ENCODE measurements at places on chromosomes 5 and 9.

DNA sequence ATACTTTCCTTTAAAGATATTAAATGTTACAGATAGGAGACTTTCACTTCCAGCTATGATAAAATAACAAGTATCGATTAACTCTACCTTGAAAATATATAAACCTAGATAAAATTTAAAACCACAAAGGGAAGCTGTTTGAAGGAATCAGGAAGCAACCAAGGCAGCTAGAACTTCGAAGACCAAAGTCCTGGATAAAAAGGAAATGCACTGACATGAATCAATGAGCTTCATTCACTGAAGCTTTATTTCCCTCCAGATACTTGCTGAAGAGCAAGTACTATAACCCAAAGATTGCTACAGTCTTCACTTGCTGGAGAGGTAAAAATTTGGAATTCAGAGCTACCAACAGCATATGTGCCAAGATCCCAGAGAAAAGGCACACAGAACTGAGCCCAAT, 144.1 kb downstream of the PIK3R1 start:
- no peak for DNase-seq

DNA sequence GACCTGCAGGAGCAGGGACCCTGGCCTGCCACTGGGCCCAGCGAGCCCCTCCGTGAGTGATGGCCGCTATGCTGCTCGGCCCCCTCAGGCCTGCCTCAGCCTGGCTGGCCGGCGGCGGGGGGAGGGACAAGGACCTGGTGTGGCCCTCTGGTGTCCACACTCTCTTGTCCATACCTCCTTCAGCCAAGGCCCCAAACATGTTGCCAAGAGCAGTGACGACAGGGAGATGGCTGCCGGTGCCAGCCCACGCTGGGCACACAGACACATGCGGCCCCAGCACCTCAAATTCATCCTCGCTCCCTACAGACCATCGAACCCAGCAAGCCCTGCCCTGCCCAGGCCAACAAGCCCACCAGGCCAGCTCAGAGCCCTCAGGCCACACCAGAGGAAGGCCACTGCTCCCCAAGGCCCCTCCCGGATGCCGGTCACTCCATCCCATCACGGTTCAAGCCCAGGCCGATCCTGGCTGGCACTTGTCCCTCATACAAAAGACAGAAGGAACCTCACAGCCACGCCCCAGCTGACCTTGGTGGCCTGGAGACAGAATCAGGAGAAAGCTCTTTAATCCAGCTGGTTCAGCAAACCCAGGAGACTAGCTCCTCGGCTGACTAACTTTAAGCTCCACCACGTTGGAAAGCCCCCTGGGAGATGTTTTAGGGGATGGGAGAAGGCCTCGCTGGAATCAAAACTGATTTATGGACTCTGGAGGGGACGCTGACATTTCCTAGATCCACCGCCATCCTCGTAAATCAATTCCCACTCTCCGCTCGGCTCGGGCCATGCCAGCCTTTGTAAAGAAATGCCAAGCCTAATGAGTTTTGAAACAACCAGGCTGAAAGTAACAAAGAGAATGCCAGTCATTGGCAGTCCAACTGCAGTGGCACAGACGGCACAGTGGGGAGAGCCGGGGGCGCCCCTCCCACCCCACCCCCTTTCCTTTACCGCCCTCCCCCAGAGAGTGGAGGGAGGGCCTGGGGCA, 84.9 kb downstream of the VAV2 start:
- DNase-seq: no peak

DNA sequence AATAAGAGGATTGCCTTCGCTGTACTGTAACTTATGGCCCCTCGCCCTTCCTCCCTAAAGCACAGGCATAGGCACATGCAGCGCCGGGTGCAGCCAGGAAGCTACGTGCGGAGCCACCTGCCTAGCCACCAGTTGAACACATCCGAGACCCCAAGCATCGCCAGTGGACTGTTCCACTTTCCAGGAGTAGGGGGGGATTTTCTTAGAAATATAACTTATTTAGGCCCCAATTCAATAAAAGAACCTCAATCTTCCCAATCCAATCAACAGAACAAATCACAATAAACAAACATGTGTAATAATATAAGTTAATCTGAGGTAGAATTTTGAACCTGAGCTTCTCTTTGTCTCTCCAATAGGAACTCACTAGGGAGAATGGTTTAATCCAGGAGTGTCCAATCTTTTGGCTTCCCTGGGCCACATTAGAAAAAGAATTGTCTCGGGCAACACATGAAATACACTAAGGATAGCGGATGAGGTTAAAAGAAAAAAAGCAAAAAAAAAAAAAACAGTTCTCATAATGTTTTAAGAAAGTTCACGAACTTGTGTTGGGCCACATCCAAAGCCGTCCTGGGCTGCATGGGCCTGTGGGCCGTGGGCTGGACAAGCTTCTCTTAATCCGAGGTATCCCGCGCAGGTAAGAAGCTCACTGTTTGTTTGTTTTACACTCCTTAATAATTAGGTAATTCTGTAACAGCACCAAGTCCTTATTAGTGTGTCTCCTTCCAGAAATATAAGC, 22.0 kb upstream of the NIPBL start:
- DNase-seq: no peak

DNA sequence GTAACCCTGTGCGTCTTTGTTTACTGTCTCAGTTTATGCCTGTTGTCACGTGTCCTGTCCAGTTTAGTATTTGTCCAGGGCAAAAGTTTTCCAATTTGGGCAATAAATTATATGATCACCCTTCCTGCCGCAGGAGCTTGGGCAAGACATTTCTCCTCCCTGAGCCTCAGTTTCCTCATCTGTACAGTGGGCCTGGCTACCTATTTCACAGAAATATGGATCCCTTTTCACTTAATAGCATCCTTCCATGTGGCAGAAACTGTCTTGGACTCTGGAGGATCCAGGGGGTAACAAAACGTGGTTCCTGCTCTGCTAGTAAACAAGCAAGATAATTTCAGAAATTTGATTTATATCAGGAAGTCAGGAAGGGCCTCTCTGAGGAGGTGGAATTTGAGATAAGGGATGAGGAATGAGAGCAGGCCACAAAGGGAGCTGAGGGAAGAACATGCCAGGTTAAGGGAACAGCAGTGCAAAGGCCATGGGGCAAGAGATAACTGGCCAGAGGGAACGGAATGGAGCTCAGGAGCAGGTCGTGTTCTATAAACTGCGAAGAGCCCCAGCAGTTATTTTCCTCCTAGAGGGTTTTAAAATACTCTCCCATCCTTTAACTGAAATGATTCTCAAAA, 15.1 kb upstream of the PPARGC1B start:
- no peak for DNase-seq

GRCh38 chr9:94937214-94937903, 210.9 kb downstream of the AOPEP start:
- DNase-seq: no peak

- DNase-seq: no peak
Observed at GRCh38 chr5:10360686-10361085, 7.2 kb downstream of the MARCHF6 start.

DNA sequence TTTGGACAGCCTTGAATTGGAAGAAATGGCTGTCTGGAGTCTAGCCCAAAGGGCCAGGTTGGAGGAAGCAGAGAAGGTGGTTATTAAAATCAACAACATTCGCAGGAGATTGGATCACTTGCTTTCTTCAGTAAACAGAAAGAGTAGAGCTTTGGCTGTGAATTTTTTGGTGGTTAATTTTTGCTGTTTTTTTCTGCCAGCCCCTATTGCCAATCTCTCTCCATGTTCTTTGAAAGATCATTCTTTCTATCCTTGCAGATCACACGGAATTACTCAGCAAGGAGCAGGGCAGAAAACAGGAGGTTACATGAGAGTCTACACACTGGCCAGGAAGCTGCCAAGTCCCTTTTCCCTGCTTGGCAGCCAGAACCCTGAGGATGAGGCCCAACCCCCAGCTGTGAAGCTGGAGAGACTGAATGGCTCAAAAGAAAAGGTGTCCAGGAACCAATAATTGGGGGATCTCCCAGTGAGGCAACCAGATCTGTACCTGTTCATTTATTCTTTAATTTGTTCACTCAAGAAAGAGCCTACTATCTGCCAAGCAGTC, 13.0 kb downstream of the GLRX start:
- DNase-seq: no peak

DNA sequence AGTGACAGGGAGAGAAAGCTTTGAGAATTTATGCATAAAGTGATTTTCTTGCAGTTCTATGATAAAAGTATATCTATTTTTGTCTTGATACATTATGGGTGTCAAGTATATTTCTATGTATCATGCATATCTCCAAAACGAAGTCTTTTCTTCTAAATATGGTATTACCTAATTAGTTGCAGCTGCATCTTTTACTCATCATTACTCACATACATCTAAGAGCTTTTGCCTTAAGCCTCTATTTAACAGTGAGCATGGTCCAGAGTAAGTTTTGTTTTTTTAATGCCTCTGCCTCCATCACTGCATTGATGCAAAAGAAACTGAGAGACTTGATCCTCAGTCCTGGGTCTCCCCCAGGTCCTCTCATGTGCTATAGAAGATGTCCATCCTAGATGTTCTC, 40.0 kb upstream of the SMC5 start:
- peak; percentile 45 for DNase-seq

- DNase-seq: no peak
Observed at GRCh38 chr9:38202336-38202938, 133.4 kb upstream of the SHB start.

DNA sequence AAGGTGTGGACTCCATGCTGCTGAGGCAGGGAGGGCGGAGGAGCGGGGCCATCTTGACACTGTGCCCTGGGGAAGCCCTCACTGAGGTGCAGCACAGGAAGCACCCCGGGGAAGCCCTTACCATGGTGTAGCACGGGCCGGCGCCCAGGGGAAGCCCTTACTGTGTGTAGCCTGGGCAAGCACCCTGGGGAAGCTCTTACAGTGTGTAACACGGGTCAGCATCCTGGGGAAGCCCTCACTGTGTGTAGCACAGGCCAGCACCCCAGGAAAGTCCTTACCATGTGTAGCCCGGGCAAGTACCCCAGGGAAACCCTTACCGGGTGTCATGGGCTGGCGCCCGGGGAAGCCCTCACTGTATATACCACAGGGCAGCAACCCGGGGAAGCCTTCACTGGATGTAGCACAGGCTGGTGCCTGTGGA, 62.6 kb upstream of the ZNF354B start:
- no peak for DNase-seq

Data from AG09309 (cell line).